ENCODE measurements at places on chromosomes 2 and 18.

GRCh38 chr2:145799595-145800108 lies 1279.7 kb upstream of the ZEB2 start:
- no peak for DNase-seq

DNA sequence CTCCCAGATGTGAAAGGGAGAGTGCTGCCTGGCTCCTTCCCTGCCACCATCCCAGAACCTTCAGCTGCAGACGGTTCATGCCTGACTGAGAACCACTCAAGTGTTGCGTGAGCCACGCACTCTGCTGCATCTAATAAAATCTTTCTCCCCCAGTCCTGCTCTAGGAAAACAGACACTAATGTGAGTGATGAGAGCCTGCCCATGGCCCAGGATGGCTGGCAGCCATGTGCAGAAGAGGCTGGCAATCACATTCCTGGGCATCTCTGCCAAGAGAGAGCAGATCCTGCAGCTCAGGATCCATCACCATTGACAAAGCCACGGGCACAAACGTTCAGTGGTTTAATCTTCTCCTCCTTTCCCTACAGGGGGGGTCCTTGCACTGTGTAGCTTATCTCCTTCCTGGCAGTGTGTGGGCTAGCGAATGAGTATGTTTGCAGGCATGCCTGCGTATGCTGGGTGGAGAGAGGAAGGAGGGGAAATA lies 477.5 kb downstream of the SLC4A3 start:
- no peak for DNase-seq

DNA sequence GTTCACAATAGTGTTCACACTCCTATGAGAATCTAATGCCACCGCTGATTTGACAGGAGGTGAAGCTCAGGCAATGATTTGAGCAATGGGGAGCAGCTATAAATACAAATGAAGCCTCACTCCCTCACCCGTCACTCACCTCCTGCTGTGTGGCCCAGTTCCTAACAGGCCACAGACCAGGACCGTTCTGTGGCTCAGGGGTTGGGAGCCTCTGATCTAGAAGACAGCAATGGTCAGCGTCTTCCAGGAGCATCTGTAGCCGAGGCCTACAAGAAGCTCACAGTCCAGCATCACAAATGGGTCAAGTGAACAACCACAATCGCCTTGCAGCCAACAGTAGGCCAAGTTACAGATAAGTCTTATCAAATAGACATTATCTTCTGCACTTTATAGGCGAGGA lies 110.0 kb upstream of the SLC66A3 start:
- no peak for DNase-seq

DNA sequence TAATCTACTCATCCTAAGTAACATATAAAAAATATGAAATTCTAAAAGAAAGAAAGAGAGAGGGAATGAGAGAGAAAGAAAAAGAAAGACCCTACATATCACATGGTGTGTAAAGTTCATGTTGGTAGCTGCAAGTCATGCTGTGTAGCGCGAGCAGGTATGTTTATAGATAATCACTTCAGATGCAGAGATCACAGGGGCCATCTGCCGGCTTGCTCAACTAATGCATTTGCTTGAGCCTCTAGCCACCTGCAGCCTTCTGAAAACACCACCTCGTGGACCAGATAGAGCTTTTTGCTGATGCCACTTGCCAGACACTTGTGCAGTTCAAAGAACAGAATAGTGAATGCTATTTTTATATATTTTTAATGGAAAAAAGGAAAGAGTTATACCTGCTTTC lies 37.6 kb downstream of the CDH7 start:
- no peak for DNase-seq
